H4 (cell line): ENCODE measurements at places on chromosomes 3 and 15. TPM values are rescaled to one million over a fixed set of nuclear protein-coding genes. Genes with fewer than 3 reads are reported as not detected.

DNA sequence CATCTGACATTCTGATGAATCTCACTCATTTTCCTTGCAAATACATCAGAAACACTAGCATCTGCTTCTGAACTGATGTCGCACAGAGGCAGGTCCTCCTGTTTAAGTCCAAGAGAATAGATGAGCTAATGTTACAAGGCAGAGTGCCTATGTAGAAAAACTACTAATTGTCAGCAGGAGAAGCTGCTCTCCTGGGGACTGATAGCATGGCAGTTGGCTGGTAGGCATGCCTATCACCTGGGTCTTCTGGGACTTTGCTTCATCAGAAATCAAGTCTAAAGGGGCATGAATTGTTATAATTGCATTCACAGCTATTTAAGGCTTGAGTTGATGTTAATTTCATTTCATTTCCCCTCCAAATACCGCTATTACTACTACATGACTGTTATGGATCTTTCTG is 457.2 kb downstream of the RAP2B start:
- no peak for DNase-seq

The RBP2 gene
- not detected in 2 replicates for total RNA-seq

The SERPINI2 gene
- total RNA-seq: 0.12 TPM in 1 of 2 replicates, not detected in the other

GRCh38 chr3:120560304-120561250 is 35.6 kb upstream of the NDUFB4 start:
- no peak for DNase-seq

- no peak for DNase-seq
Measured at GRCh38 chr3:21188459-21188858, 562.6 kb downstream of the ZNF385D start.

- no peak for DNase-seq
Measured at GRCh38 chr15:101723171-101723873, 951 bp downstream of the TARS3 start.

DNA sequence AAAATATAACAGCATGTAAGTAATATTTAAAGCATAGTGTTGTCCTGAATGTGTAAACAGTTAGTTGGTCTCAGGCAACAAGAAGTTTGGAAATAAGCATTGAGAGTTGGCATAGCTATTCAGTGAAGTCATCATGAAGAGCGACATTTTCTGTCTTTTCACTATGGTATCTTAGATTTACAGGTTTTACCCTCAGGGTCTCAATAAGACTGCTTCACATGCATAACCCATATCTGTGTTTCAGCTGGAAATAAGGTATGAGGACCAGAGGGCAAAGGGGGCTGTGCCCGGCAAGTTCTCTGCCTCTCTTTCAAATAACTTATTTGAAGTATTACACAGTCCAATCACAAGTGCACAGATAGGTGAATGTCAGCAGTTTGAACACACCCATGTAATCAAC is 290.2 kb upstream of the CNTN3 start:
- no peak for DNase-seq

GRCh38 chr15:35548435-35548834 is 2.5 kb upstream of the DPH6 start:
- no peak for DNase-seq

DNA sequence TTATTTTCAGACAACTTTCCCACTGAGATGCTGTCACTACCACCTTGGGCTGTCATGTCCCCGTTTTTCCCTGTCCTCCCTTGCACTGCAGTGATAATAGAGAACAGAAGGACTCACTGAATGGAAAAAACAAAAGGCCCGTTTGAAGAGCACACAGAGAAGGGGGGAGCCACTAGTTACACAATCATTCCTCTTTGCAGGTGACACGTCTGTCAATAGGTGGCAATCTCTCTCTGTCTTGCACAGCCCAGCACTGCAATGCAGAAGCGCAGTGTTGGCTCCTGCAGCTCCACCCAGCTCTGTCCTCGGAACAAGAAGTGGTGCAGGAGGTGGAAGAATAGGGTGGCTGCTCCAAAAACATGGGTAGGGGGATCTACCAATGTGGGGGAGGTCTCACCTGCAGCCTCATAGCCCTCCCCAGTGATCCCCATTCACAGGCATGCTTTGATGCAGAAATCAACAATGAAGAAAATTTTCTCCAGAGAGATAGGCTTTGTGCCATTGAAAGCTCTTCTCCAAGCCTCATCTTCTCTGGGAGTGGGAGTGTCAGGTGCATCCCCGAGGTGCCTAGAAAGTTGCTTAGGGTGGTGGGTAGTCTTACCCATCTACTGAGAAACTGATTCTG is 31.8 kb downstream of the FSTL1 start:
- peak; percentile 65 for DNase-seq

DNA sequence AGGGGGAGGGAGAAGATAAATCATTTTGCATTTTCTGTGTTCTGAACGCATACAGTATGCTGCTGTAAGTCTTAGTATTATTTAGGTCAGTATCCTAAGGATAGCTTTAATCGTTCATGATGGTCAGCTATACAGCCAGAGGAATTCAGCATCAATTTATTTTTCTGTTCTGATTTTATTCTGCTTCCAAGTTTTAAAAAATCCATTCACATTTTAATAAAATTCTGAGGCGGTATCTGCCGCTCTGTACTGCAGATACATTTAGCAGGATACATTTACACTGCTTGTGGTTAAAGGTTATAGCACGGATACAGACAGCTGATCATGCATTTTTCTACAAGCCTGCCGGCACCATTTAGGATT is 17.8 kb downstream of the ZBTB38 start:
- DNase-seq: no peak

The REC114 gene
- total RNA-seq: not detected in 2 replicates
